Stimulated activated naive CD4-positive, alpha-beta T cell treated with Interleukin-2 at 50 U/mL for 16 hours (primary cell): ENCODE measurements at places on chromosomes 12 and 14.
A peak's percentile ranks its signal among the peaks of the same experiment; 100 is the strongest.

- no peak for DNase-seq
Observed at GRCh38 chr14:30225176-30225575, 297.5 kb upstream of the PRKD1 start.

DNA sequence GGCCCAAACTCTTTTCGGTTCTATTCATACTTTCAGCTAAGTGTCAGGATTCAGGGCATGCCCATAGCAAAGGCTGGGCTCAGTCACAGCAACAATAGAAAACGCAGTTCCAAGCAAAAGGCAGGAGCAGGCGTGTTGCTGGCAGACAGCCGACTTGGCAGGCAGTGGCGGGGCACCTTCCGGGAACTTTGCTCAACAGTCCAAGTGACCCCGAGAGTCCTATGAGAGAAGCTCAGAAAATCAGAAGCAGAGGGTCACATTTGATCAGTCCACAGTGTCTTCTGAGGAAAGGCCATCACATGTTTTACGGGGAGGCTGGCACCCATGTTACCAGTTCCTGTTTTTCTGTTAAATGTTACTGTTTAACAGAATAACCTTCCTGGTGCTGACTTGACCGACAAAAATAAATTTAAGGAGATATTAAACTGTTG lies 115.0 kb downstream of the DACT1 start:
- no peak for DNase-seq

DNA sequence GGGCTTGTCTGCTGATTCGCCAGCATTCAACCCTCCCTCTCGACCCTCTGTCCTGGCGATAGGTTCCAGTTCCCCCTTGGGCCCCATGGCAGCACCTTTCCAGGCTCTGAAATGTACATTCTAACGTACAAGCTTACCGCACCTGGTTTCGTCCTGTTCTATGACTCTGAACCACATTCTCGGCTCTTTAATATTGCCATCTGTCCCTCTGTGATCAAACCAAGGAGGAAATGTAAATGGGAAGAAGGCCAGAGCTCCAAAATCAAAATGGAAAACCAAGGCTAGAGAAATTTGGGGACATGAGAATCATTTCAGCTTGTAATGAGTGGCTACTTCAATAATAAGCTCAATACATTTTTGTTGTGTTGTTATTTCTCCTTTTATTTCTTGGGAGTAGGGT lies 117.2 kb downstream of the TTC7B start:
- DNase-seq, result no peak

GRCh38 chr12:82650627-82651337 lies 35.9 kb upstream of the TMTC2 start:
- no peak for DNase-seq

DNA sequence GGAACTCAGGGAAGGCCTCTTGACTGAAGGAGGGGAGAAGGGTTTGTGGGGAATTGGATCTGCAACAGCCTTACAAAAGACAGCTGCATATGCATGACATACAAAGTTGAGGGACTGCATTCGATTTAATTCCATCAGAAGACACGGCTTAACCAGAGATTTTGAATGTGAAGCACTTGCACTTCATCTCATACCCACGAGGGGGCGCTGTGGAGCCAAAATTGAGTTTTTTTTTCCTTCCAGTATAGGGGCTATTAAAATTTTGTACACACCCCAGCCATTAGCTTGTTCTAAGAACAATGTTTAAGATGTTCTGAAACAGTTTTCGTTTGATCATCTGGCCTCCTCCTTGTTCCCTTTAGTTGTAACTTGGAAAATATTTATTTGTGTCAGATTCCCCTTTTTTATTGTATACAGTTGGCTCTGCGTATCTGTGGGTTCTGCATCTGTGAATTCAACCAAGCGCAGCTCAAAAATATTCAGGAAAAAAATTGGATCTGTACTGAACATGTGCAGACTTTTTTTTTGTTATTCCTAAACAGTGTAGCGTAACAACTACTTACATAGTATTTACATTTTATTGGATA lies 1.6 kb downstream of the SUDS3 start:
- DNase-seq, result peak; percentile 66
